ENCODE measurements at places on chromosomes 2 and 18.

DNA sequence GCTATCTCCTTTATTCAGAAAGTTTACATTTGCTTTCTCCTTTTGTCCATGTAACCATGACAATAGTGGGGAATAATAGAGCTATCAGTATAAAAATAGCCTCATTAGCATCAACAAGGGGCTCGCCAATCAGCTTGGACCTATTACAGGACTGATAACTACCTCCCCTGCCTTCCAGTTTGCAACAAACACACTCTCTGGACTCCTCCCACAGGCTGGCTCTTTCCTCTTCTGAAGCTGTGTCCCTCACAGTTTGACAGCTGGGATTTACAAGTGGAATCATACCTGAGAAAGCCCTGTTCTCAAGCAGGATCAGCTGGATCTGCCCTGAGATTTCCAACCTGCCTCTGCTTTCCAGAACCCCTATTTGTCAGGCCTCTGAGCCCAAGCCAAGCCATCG is 162.5 kb downstream of the GRB14 start:
- DNase-seq, result no peak

DNA sequence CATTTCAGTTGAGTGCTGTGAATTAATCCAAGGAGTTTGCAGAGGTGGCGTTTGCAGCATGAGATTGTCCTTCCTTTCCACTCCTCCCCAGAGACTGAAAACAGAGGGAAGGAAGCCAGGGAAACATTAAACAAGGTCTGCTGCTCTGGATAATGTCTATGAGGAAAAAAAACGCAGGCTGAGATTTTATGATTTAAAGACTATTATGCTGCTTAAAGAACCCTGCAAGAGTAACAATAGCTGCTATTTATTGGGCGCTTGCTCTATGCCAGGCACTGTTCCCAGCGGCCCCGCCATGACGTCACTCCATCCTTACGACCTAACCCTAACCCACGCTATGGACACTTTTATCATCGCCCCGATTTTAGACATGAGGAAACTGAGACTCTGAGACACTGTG is 222.4 kb downstream of the BCL2 start:
- no peak for DNase-seq

DNA sequence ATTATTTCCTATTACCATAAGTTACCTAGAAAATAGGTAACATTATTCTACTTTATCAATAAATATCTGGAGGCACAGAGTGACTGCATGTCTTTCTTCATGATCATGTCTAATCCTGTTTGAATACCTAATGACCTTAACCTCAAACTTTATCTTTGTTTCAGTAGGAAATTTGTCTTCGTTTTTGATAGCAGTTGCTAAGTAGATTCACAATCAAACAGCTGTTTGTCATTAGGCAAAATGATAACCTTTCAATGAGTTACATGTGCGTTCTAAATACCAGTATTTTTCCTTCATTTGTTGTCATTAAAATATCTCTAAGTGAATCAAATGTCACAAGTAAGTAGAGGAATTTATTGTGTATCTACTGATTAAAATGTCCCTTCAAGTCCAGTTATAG is 473.8 kb downstream of the NRXN1 start:
- no peak for DNase-seq

GRCh38 chr2:109170645-109171044 is 41.6 kb downstream of the SH3RF3 start:
- DNase-seq, result no peak

- DNase-seq, result no peak
These were observed 106.7 kb upstream of the NABP1 start for GRCh38 chr2:191571163-191571769.

GRCh38 chr2:233965032-233965603 is 47.9 kb downstream of the TRPM8 start:
- no peak for DNase-seq

DNA sequence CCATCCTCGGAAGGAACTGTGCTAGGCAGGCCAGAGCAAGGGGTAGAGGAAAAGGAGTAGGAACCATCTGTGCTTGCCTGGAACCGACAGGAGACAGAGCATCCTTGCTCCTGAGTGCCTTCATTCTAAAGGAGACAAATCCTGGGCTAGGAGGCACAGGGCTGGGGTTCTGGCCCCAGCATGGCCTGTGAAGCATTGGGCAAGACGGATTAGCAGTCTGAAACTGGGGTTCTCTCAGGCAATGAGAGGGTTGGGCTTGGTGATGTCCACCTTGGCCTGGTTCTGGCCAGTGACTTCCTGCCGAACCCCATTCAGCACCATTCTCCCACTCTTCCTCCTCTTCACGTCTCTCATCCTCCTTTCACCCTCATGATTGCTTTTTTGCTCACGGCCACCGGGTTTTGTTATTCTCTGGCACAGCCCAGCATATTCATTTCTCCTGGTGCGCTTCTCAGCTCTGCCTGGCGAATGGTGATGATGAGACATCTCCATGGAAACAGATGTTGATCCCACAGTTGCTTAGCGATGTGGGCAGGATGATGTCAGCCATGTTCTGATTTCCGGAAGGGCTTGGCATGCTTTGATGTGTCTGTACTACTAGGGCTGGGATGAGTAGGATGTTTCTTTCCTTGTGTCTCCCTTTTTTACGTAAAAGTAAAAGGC is 127.7 kb downstream of the CAPN13 start:
- DNase-seq, result no peak

DNA sequence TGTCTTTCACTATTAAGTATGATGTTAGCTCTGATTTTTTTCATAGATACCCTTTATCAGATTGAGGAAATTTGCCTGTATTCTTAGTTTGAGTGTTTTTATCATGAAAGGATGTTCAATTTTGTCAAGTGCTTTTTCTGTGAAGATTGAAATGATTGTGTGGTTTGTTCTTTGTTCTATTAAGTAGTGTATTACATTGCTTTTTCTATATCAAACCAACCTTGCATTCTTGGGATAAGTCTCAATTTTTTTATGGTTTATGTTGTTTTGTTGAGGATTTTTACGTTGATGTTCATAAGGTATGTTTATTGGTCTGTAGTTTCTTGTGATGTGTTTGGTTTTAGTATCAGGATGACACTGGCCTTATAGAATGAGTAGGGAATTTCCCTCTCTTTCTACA is 19.1 kb downstream of the PDK1 start:
- DNase-seq, result no peak

DNA sequence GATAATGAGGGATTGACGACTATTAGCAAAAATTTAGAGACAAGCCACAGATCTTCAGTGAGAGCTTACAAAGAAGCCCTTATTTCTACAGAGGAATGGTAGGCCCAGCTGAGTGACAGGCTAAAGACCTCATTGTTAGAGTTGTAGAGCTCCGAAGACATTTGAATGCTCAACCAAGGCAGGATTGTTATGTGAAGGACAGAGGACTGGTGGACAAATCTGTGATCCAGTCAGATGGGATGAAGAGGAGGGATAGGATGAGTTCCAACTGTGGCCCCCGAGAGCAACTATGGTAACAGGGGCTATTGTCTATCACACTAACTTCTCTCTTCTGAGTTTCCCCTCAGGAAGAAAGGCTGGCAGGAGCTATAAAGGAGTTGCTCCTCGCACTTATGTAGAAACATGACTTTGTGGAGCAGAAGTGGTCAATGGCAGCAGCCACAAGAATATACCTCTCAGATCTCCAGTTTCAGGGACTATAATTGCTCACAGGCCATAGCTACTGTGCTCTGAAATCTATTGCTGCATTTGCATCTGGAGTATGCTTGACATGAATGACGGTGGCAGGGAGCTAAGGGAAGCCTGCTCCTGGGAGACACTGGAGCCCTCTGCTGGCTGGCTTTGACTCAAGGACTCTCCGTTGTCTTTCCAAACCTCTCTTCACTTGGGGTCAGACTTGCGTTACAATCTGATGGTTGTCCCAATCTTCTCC is 50.3 kb upstream of the GREB1L start:
- no peak for DNase-seq

GRCh38 chr2:65358678-65359400 is 73.6 kb downstream of the SPRED2 start:
- no peak for DNase-seq

- no peak for DNase-seq
These were observed 59.2 kb downstream of the PARD6G start for GRCh38 chr18:80187956-80188642.

DNA sequence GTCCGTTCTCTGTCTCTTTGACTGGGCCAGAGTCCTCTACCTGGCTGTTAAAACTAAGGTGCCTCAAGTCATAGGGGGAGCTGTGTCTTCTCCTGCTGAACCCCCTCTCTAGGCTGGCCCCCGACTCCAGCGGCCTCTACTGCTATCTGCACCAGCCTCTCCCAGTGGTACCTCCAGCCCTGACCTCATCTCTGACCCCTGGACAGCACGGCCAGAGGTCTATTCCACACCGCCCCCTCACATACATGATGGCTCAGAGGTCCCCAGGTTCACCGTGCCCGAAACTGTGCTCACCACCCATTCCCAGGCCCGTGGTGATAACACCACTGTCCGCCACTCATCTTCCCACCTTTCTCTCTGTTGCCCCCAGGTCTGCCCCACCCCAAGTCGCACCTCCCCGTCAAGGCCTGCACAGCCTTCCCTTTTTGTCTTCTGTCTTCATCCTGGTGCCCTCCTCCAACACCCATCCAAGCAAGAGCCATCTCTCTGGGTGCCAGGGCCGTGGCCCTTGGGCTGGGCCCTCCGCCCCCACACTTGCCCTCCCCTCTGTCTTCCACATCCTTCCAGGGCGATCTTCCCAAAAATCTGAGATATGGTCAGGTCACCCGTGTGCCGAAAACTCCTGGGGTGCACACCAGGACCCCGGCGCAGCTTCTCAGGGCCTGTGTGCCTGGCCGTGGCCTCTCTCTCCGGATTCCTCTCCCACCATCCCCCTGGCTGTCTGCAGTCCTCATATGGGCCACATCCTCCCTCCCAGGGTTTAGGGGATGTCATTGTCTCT is 134.4 kb upstream of the ID2 start:
- DNase-seq, result no peak

- no peak for DNase-seq
These were observed 87.4 kb downstream of the GAREM1 start for GRCh38 chr18:32383050-32383819.

DNA sequence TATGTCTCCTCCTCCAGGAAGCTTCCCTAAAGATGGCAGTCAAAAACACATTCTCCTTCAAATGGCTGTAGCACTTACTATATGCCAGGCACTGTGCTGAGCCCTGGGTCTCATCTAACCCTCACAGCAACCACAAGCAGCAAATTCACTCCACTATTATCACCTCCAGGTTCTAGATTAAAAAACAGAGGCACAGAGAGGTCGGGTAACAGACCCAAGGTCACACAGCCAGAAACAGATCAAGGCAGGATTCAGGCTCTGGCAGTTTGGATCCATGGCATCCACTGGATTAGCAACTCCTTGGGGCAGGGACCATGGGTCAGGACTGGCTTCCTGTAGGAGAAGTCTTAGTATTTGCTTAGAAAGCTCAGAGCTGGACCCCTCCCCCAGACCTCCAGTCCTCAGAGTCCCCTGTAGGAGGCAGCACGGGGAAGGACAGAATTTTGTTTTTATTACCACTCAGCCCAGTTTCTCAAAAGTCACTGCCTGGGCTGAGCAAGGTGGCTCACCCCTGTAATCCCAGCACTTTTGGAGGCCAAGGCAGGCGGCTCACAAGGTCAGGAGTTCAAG is 34.4 kb downstream of the ZFP36L2 start:
- no peak for DNase-seq

GRCh38 chr2:1884933-1885580 is 140.7 kb upstream of the PXDN start:
- no peak for DNase-seq

DNA sequence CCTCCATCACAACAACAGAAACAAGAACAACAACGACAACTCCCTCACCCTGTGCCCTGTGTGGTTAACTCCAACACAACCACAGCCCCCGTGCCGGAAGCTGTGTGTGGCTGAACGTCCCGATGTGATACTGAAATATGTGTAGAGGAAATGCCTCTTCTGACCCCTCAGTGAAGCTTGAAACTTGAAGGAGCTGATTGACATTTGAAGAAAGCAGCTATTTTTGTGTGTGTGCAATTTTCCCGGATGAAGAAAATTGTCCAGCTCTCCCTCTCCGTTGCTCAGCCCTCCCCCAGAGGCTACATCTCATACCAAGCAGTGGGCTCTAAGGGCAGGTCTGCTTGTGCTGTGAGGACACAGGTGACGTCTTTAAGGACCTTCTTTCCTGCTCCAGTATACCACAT is 173.8 kb downstream of the ICOS start:
- DNase-seq, result no peak

GRCh38 chr2:213429516-213429915 is 145.3 kb downstream of the SPAG16 start:
- no peak for DNase-seq

DNA sequence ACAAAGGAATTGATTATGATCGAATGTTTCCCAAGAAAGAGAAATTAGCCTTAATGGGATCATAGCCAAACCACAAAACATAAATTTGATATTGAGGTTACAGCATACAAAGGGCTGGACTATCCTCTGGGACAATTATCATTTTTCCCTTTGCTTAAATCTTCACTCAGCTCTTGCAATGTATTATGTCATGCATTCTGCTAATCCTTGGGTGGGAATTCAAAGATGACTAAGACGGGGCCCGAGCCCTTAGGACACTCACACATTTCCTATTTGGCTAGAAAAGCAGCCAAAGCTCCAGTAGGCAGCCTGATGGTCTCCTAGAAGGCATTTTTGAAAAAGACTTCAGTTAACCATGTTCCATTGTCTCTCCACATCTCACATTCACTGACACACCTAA is 17.2 kb upstream of the NMI start:
- DNase-seq, result no peak

- no peak for DNase-seq
These were observed 36.1 kb downstream of the SDC1 start for GRCh38 chr2:20188851-20189250.

GRCh38 chr2:9327873-9328352 is 95.4 kb downstream of the ITGB1BP1 start:
- DNase-seq, result no peak

- no peak for DNase-seq
These were observed 208.8 kb downstream of the LDLRAD4 start for GRCh38 chr18:13427354-13427753.

DNA sequence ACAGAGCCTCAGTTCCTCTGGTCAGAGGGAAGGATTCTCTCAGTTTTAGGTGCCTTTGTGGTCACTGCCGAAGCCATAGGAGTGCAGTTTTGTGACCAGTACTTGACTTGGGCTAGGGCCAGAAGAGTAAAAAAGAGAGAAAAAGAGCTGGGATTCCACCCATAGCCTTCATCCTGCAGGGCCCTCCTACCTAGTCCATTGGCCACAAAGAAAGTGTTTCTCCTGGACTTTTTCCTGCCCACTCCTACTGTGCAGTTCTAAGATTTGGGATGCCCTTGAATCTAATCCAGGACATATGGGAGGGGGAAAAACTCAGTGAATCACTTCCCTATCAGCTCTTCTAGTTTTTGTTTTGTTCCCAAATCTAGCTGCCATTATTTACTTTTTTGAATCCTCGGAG is 26.0 kb downstream of the FAM117B start:
- no peak for DNase-seq

All from stimulated activated CD4-positive, alpha-beta T cell treated with anti-CD3 and anti-CD28 coated beads, Interleukin-15, amount 100 ng/mL, for 48 hours (primary cell).